ENCODE measurements at places on chromosomes 12 and 14.

GRCh38 chr12:69501154-69501895 is 31.1 kb downstream of the FRS2 start:
- peak; percentile 42 for DNase-seq

- DNase-seq: no peak
Measured at GRCh38 chr12:109729801-109730200, 16.2 kb downstream of the FAM222A start.

DNA sequence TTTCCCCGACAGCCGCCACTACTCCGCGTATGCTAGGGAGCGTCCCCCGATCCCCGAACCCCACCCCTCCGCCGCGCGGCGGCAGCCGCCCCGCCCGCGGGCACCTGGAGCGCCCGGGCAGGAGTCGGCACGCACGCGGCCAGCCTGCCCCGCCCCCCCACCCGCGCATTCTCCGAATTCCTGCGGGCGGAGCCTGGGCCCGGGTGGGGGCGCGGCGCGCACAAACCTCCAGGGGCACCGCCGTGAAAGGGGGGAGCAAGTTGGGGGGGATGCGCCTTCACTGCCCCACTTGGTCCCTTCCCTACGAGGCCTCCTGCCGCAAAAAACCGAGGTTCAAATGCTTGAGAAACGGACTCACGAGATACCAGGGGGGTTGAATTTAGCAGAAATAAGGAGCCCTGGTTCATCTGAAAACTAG is 1.7 kb downstream of the AJUBA start:
- peak; percentile 82 for DNase-seq

GRCh38 chr12:66941150-66941549 is 262.3 kb upstream of the GRIP1 start:
- no peak for DNase-seq

DNA sequence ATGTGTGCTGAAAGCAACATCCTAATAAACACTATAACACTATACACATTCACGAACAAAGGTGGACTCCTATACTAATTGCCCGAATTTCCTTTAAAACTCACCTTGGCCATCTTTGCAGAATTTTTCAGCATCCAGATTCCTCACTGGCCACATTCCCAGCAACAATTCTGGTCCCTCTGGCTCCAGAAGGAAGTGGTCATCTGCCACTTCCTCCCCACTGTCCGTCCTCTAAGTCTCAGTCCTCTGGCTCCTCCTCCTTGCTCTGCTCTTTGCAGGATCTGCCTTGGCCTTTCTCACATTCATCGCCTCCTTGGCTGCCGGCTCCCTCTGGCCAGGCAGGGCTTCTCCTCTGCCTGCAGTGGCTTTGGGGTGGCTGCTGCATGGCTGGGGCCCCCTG is 426.0 kb downstream of the FUT8 start:
- DNase-seq: no peak

DNA sequence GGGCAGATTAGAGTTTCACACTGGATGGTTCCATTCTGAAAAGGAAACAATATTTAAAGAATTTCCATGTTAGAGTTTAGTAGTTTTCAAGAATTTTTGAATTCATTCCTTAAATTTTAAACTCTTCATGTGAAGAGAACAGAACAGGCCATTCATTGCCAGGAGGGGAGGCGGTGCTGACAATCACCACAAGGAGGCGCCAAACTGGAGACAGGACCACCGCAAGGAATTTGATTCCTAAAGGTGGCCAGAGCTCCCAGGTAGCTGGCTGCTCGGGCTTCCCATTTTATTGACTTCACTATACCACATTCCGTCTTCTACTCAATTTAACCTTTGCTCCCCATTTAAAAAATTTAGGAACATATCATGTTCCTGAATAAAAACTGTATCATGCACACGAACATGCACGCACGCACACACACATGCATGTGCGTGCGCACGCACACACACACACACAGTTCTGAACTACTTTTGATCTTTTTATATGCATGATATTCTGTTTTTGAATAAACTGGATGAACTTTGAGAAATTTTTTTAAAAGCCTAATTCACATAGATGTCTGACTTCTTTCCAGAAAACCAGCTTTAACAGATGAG is 101.2 kb downstream of the NELL2 start:
- DNase-seq: no peak

- no peak for DNase-seq
Measured at GRCh38 chr14:95185033-95185766, 27.9 kb upstream of the DICER1 start.

GRCh38 chr12:91138337-91138920 is 27.1 kb upstream of the LUM start:
- DNase-seq: no peak

DNA sequence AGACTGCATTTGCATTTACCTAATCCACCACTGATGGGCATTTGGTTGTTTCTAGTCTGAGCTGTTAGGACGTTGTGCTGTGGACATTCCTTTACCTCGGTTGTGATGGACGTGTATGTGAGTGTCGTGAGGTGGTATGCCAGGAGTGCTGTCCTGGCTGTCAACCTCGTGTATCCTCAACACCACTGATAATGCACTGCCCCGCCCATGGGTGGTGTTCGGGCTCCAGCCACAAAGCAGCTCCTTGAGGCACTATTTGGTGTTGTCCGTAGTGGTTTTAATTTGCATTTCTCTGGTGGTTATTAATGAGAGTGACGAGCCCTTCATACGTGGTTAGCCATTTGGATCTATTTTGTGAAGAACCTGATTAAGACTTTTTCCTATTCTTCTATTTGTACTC is 87.6 kb downstream of the PPP2R5C start:
- DNase-seq: no peak

GRCh38 chr14:67820428-67820971 is 921 bp downstream of the RAD51B start:
- DNase-seq: no peak

DNA sequence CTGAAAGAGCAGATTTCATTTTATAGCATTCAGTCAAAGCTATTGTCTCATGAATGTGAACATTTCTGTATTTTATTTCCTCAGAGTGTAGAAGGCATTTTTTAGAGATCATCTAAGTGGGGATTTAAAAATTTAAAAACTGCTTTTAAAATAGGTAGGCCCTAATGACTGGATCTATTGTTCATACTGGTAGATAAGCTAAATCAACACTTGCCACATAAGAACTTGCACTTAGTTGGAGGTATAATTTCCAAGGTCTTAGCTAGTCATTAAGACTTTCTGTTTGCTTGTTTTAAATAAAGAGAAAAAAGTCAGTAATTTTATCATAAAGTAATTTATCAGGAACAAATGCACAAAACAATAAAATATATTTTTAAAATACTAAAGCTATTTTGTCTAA is 75.2 kb upstream of the LMO3 start:
- DNase-seq: no peak

- no peak for DNase-seq
Measured at GRCh38 chr12:92952394-92952793, 23.3 kb upstream of the EEA1 start.

DNA sequence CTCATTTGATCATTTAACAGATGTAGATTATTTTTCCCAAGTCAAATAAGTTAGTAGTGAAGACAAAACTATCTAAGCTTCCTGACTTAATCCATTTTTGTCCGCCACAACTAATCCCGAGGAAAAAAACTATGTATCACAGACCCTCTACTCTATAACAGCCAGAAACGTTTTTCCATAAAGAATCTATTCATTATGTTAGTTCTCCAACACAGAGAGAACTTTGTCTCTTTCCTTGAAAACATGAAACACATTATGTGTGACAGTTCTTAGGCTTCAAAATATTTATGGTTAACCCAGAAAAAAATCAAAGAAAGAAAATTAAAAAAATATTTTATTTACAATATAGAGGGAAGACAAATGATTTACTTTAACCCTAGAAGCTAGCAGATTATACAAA is 100.1 kb downstream of the PLEKHG7 start:
- DNase-seq: no peak

DNA sequence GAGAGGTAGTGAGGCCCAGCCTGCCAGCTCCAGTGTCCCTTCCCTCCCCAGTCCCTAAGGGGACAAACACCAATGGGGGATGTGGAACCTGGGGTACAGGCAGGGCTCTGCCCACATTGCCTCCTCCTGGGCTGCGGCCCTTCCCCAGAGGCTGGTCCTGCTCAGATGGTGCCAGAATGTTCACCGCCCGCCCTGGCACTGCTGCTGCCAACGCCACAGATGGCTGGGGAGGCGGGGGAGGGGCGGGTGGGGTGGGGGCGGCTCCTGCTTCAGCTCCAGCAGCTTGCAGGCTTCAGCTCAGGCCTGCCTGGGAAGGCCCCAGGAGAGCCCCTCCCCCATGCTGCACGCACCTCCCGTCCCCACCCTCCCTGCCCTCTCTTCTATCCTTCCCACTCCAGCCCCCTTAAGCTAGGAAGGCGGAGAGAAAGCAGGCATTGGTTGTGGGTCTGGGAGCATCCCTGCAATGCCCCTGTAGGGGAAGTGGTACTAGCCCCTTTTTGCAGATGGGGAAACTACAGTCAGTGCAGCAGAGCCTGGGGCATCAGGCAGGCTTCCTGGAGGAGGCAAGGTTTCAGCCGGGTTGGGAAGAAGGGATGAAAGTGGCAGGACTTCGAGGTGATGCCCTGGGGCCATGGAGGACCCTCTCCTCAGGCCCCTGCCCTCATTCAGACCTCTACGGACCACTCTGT is 2.0 kb upstream of the BEGAIN start:
- no peak for DNase-seq

GRCh38 chr14:100293497-100294212 is 12.6 kb downstream of the SLC25A29 start:
- DNase-seq: no peak

DNA sequence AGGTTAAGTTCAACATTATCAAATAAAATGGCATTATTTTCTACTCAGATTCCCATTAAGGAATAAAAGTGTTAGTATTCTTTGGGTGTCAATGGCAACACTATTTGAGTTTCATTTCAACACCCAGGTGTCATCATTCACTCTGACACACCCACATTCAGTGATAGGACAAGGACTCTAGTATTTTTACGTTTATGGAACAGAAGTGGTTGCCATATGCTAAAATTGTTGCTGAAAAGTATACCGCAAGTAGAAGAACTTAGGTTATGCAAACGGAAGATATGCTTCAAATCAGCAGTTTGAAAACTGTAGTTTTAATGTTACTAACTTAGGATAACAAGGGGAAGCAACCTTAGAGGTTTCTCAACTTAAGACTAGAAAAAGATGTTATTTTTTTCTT is 20.0 kb upstream of the SGPP1 start:
- DNase-seq: no peak

DNA sequence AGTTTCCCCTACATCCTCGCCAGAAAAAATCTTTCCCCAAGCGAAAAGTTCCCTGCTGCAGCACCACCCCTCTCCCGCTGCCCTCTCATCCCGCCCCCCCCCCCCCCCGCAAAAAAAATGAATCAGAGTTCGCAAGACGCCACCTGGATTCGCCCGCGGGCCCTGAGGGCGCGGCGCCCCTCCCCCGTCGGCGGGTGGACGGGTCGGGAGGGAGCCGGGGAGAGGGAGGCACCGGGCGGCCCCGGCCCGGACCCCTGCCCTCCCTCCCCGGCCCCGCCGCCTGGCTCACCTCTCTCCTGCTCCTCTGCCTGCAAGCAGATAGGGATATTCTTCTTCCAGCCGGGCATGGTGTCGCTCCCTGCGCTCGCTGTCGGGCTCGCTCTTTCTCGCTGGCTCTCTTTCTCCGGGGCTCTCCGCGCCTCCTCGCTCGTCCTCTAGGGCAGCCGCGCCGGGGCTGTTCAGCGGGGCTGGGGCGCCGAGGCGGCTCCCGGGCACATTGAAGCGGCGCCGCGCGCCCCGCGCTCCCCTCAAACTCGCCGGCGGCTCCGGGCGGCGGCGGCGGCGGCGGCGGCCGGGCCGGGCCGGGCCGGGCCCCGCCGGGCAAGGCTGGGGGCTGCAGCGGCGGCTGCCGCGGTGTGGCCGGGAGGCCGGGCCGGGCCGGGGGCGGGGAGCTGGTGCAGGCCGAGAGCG is 200.3 kb upstream of the CAND1 start:
- DNase-seq: peak; percentile 87

- DNase-seq: no peak
Measured at GRCh38 chr14:99684410-99684934, 374 bp downstream of the CYP46A1 start.

DNA sequence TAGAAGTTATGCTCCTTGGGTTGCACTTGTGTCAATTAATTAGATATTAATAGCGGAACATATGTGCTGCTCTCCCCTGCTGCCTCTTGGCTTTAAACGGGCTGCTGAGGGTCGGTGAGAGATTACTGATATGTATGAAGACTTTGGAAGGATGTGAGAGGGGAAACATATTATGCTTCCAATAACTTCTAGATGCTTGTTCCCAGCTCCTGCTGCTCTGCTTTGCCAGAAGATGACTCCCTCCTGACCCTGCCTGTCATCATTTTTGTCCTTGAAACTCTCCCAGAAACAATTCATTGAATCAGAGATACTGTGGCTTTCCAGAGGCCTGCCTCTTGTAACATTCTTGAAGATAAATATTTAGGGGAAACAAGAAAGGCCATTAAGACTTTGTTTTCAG is 300.1 kb upstream of the STXBP6 start:
- no peak for DNase-seq

DNA sequence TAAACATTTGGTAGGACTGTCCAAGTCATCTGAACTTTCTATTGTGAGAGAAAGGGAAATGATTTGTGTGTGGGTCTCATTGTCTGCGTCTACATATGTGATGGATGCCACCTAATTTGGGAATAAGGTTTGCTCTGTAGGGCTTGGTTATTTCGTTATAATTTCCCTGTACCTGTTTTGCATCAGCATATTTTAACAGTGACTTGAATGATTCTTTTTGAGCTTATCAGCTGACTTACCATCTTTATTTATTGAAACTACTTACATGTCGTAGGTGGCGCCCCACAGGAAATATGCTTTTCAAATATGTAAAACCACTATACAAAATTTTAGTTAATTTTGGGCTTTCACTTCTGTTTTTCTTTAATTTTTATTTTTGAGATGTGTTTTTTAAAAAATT is 56.5 kb upstream of the BCAT1 start:
- DNase-seq: no peak

DNA sequence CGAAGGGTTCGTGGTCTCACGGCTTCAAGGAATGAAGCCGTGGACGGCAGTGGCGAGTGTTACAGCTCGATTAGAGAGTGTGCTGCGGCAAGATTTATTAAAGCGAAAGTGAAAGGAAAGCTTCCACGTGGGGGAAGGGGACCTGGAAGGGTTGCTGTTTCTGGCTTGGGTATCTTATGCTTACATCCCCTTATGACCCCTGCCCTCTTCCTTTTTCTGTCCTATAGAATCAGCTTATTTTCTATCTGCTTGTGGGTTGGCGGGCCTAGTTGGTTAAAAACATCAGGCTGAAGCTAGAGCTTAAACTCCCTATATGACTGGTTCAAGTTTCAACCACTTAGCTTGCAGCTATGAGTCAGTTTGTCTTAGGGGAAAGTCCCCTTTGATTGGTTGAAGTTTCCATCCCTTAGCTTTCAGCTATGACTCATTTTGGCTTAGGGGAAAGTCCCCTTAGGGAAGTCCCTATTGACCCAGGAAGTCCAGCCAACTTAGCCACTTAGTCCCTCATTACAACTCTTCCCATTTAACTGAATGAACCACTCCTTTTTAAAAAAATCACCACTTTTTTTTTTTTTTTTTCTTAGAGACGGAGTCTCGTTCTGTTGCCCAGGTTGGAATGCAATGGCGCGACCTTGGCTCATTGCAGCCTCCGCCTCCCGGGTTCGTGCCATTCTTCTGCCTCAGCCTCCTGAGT is 1494.7 kb upstream of the TMEM132C start:
- DNase-seq: peak; percentile 50

All from astrocyte of the hippocampus (primary cell).